ENCODE measurements at places on chromosomes 1 and 21. TPM values are rescaled to one million over a fixed set of nuclear protein-coding genes. Genes with fewer than 3 reads are reported as not detected.

The CD244 gene
- total RNA-seq = 0.36 TPM

The FAM151A gene
- total RNA-seq = not detected

The KRTAP7-1 gene
- total RNA-seq = not detected

The PGLYRP3 gene
- total RNA-seq = not detected

The S100A16 gene
- total RNA-seq = 83.4 TPM

The CD52 gene
- 12.0 TPM for total RNA-seq

The TNNI3K gene
- 2.8 TPM for total RNA-seq

The LRRC38 gene
- total RNA-seq = not detected

The MAD2L2 gene
- total RNA-seq = 23.4 TPM

The TRIM17 gene
- 2.5 TPM for total RNA-seq

The ADGRL2 gene
- total RNA-seq = 62.7 TPM

The DMRTA2 gene
- total RNA-seq = not detected

The FCGR1A gene
- total RNA-seq = 45.0 TPM

The DNASE2B gene
- total RNA-seq = not detected

The ADORA1 gene
- 0.71 TPM for total RNA-seq

The CHML gene
- total RNA-seq = 13.3 TPM

The ANKRD35 gene
- 7.2 TPM for total RNA-seq

The LIPI gene
- not detected for total RNA-seq

The RGS8 gene
- total RNA-seq = 0.10 TPM

The ALDH4A1 gene
- 12.7 TPM for total RNA-seq

The OR2L8 gene
- total RNA-seq = not detected

The GPR161 gene
- 19.8 TPM for total RNA-seq

The ESPN gene
- 0.29 TPM for total RNA-seq

The NR5A2 gene
- 2.0 TPM for total RNA-seq

The BARHL2 gene
- total RNA-seq = not detected

The RNF186 gene
- not detected for total RNA-seq

The CR1 gene
- total RNA-seq = 9.9 TPM

The OPRD1 gene
- not detected for total RNA-seq

The TEDDM1 gene
- total RNA-seq = not detected

The DNALI1 gene
- 6.2 TPM for total RNA-seq

The COA6 gene
- 13.0 TPM for total RNA-seq

The CCNL2 gene
- total RNA-seq = 246 TPM

The LAMC1 gene
- 242 TPM for total RNA-seq

The SNX7 gene
- total RNA-seq = 39.3 TPM

The FMN2 gene
- total RNA-seq = 1.1 TPM

The LYPD8 gene
- total RNA-seq = not detected

The C8B gene
- total RNA-seq = not detected

The KRTAP21-2 gene
- total RNA-seq = not detected

The PLEKHA6 gene
- 19.6 TPM for total RNA-seq

The AGRN gene
- total RNA-seq = 38.6 TPM

The PLEKHN1 gene
- total RNA-seq = 0.52 TPM

The MANEAL gene
- total RNA-seq = 1.2 TPM

The PKP1 gene
- total RNA-seq = 0.39 TPM

The THAP3 gene
- 11.0 TPM for total RNA-seq

The CD5L gene
- 1.0 TPM for total RNA-seq

The PLCH2 gene
- total RNA-seq = 1.6 TPM

The ZFP69B gene
- 2.4 TPM for total RNA-seq

The MKNK1 gene
- 111 TPM for total RNA-seq

The SLC37A1 gene
- 6.5 TPM for total RNA-seq

The ZNF281 gene
- total RNA-seq = 13.1 TPM

The RGSL1 gene
- not detected for total RNA-seq

The LCE1C gene
- not detected for total RNA-seq

The GPX7 gene
- total RNA-seq = 21.0 TPM

The TFF2 gene
- not detected for total RNA-seq

The ADORA3 gene
- total RNA-seq = 10.5 TPM

The SRM gene
- 71.2 TPM for total RNA-seq

Measured in aorta (tissue), 5 donors.